ENCODE measurements at places on chromosomes 7 and 10. TPM values are rescaled to one million over a fixed set of nuclear protein-coding genes. Genes with fewer than 3 reads are reported as not detected.
A peak's percentile ranks its signal among the peaks of the same experiment; 100 is the strongest.

ZNF727 gene
- not detected for total RNA-seq

HOXA10 gene
- total RNA-seq = not detected

DNA sequence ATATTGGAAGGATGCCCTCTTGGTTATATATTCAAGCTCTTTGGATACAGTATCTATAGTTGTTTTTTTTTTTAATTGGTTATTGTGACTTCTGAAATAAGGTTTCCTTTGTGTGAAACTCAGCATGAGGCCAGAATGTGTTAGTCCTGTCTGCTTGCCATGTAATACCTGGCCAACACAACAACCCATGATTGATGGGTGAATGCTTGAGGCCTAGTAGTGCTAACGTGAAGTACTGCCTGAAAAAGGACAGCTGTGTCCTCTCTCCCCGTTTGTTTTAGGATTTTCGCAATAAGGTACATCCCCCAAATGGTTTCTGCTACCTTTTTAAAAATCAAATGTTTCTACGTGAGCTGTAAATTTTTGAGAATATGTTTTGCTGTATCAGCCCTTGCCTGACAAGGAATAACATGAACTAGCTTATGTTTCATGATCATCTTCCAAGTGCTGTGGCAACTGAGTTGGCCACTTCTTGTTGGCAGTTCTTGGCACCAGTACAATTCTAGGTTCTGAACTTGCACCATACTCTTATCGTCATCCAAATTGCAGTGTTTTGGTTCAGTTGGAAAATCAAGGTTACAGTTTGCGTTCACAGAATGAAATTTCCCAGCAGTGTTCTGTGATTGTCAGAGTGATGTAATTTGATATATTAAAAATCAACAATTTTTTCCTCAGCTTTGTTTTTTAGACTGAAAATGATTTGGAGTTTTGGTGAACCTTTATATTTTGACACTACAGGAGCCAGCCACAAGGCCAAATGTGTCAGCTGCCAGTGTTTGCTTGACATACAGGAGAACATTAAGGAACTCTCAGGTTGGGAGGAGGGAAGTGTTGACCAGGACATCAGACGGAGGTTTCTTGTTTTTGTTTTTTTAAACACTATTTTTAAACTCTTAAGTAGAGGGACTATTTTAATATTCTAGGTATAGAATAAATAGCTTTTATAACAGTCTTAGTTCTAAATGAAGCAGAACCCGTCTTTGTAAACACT is 13.5 kb upstream of the ASCC1 start:
- DNase-seq = no peak

DNA sequence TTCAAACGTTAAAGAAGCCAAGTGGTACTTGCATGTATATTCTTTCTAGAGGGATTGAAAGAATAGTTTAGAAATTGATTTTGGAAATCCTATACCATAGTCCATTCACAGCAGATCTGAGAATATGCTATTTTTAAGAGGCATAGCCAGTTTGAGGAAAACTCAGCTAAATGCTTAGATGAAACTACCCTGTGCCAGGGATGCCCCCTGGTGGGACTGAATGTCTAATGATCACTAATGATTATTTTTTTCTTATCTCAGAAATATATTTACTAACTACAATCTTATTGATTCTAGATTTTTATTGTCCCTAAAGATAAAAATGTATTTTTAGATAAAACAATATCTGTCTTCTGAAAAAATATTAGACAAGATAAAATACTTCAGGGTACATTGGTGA is 844.9 kb upstream of the PHF14 start:
- DNase-seq = no peak

LEP gene
- not detected for total RNA-seq

RBP4 gene
- not detected for total RNA-seq

DNA sequence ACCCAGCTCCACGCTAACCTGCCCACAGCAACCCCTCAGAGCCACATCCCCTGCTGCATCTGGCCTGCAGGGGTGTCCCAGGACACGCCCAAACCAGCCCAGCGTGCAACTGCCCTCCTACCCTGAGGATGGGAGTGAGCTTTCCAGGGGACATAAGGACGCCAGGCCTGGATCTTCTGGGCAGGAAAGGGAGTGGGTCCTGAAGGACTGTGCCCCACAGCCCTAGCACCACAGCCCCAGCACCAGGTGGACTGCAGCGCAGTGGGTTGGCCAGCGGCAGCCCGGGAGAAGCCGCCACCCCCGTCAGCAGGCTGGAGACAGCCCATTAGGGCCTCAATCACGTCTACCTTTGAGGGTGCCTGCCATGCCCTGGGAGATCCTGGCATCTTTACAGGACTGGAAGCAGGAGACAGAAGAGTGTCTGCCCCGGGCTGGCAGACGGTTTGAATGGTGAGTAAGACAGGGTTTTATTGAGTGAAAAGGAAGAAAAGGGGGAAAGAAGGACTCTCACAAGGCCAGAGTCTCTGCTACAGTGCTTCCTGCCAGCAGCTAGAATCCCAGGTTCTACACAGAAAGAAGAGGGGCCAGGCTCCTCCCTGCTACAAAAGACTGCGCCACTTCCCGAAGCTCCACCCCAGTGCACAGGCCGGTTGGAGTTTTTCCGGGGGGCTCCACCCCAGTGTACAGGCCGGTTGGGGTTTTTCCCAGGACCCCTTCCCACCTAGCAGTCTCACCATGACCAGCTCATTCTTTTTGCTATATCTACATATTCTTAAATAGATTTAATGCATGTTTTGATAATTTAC is 69.8 kb upstream of the KCTD7 start:
- peak; percentile 10 for DNase-seq

PKD2L1 gene
- total RNA-seq = not detected

DNA sequence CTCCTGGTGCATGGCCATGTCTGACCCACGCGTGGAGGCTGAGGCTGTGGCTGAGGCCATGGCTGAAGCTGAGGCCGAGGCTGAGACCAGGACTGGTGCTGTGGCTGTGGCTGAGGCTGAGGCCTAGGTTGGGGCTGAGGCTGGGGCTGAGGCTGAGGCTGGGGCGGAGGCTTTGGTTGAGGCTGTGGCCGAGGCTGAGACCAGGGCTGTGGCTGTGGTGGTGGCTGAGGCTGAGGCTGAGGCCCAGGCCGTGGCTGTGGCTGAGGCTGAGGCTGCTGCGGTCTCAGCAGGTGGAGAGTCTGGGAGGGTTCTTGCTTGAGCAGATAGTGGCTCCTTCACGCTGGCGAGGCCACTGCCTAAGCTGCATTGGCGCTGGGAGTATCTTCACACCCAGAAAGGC is 76.4 kb downstream of the WDR37 start:
- no peak for DNase-seq

ABCC2 gene
- 1.0 TPM for total RNA-seq

DNA sequence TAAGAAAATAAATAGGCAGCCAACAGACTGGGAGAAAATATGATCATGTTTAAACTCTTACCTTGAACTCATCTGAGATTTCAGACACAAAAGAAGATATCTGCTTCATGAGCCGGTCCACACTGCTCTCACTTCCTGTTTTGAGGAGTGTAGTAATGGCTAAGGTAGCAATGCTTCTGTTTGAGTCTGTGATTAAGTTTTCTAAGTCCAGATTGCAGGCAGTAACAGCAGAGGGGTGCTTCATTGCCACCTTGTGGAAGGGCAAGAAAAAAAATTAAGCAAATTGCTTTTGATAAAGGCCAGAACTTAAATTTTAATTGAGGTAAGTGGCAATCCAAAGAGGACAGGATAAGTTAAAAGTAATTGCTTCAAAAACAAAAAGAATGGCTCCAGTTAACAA is 69.1 kb downstream of the MEST start:
- peak; percentile 8 for DNase-seq

ZNF438 gene
- total RNA-seq = 3.0 TPM

- peak; percentile 78 for DNase-seq
Observed at GRCh38 chr10:110802551-110803238, 69.0 kb upstream of the PDCD4 start.

GPC2 gene
- 3.7 TPM for total RNA-seq

DNA sequence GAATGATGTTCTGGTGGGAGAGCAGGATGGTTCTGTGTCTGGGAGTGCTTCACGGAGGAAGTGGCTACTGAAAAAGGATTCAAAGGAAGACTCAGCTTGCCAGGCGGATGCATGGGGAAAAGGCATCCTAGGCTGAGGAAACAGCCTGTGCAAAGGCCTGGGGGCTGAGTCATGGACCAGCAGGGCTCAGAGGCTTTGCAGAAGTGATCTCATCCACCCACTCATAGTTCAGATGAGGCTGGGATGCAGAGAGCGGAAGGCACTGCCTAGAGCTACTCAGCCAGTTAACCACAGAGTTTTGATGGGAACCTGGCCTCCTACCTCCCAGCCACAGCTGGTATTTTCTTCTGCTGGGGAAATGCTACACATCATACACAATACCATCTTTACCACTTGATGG is 15.8 kb upstream of the ADAMTS14 start:
- peak; percentile 84 for DNase-seq

DNA sequence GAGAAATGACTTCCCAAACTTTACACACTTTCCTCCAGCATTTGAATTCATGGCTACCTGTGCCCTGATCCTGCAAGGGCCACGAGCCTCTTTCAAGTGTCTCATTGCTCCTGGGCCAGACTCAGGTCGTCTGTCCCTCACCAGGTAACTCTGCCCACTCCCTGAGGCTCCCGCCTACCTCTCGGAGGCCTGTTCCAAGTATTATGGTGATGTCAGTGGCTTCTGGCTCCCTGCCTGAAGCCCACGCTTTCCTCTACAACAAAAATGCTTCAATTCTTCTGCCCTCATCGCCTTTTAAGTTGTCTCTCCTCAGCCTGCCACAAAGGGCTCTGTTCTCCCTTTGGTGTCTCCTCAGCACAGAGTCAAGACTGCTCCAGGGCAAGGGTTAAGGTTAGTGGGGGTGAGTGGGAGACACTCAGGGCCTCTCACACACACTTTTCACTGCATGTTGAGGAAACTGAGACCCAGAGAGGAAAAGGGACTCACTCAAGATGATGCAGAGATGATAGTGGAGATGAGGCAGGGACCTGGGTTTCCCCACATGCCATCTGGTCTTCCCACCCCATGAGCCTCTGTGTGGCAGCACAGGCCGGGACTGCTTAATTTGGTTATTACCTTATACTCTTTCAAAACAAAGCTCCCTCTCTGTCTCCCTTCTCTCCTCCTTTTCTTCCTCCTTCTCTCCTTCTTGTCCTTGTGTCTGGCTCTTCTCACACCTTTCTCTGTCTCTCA is 28.3 kb upstream of the EGR2 start:
- DNase-seq = peak; percentile 58

DNA sequence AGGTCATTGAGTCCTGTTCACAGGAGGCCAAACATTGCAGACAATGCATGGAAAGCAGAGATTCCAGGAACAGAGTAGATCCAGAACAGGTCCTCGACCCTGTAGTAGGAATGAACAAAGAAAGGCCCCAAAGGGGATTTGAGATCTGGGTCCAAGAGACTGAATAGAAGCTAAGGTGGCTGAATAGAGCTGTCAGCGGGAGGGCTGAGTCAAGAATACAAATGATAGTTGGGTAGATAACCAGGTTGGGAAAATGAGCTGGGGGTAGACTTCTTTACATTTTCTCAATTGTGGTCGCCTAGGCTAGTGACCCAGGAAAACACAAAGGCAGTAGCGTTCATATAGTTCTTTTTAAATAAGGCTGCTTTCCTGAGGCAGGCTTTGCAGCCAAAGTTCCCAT is 103.4 kb upstream of the ELMO1 start:
- no peak for DNase-seq

- peak; percentile 27 for DNase-seq
Observed at GRCh38 chr10:29386342-29386999, 97.6 kb downstream of the LYZL1 start.

DNA sequence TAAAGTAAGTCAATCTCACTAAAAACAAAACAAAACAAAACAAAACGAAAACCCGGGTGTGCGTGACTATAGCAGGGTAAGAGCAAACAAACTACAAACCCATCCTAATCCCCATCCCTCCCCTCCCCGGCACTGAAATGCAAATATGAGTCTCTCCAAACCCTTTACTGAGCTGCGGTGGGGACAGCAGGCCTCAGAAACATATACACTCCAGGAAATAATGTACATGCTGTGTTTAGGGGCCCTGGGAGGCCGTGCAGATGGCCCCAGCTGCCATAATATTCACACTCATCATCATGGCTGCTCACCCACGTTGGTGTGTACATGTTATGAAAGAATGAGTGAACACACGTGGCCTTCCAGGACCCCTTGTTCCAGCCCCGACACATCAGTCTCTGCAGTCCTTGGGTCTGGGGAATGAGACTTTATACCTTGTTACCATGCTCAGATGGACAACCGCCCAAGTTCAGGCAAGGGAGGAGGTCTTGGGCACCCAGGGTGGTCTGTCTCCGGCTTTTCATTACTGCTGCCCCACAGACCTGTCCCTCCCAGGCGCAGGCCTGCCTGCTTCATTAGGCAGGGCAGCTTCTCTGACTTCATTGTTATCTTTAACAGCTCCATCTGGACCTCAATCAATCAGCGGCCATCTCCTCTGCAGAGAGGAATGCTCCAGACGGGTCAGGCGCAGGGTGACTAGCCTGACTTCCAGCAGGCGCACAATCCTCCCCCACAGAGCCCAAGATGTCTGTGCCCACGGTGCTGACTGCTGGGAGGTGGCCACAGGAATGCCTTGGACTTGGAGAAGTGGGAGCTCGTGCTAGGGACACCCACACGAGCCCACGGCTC is 20.6 kb downstream of the HSPA12A start:
- no peak for DNase-seq

DNA sequence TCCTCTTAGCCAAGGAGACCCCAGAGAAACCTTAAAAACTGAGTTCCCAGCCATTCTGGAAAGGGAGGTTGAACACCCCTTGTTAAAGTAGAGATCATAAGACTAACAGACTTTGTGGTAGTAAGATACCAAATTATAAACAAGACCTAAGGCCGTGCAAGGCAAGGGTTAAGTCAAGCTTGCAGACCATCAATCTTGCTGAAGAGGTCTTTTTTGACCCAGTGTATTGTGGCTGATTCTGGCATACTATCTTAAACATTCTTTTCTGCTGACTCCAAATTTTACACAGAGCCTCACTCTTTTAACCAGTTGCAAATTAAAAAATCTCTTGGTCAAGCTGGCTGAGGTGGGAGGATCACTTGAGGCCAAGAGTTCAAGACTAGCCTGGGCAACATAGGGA is 1.2 kb upstream of the TBRG4 start:
- DNase-seq = no peak

EBF3 gene
- total RNA-seq = not detected

GRCh38 chr7:31373337-31374289 is 33.1 kb upstream of the NEUROD6 start:
- DNase-seq = peak; percentile 16

DNA sequence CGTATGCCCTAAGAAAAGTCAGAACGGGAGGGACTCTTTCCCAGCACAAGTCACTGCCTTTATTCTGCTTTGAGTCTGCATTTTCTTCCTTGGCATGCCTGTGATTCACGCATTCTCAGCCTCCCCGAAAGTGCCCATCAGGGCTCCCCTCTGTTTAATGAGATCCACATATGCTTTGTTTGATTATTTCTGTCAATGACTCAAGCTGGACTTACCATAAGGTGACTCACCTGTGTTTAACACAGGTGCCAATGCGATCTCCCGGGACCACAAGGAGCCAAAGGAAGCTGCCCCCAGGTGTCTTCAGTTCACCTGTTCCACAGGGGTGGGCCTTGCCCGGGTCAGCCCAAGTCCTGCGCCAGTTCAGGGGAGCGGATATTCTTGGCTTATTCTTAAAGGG is 386.0 kb upstream of the SHH start:
- no peak for DNase-seq
